Naive thymus-derived CD4-positive, alpha-beta T cell (primary cell): ENCODE measurements at places on chromosomes 1 and 21. TPM values are rescaled to one million over a fixed set of nuclear protein-coding genes. Genes with fewer than 3 reads are reported as not detected.

Gene SLC6A9
- polyA plus RNA-seq: not detected

Gene IGSF21
- polyA plus RNA-seq: not detected

DNA sequence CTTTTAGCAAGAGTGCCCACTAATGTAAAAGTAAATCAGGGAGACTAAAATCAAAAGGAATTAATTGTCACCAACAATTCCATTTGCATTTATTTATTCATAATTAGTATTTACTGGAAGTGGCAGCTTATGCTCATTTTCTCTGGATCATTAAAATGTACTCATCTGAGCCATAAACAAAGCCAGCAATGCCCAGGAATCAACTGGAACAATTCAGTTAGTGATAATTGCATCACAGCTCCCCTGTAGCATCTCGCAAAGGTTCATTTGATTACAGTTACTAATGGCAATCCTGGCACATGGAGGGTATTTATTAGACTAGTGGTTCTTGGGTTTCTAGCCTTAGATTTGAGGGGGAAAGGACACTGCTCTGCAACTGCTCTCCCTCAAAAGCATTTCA is 92.7 kb upstream of the C1orf21 start:
- no peaks in the 10 kb centered on the region for H3K27me3 ChIP-seq
- DNase-seq: no peak
- H3K4me1 ChIP-seq: no peaks in the 10 kb centered on the region
- H3K4me3 ChIP-seq: no peak overlapping the region
- H3K27ac ChIP-seq: no peak overlapping the region

DNA sequence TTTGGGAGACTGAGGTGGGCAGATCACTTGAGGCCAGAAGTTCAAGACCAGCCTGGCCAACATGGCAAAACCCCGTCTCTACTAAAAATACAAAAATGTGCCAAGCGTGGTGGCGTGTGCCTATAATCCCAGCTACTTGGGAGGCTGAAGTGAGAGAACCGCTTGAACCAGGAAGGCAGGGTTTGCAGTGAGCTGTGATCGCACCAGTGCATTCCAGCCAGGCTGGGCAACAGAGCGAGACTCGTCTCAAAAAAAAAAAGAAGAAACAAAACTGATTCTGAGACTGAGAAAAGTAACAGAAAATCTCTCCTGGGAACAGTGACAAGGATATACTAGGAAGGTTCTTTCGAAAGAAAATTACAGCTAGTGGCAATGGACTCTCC is 20.9 kb downstream of the USP48 start:
- no peaks in the 10 kb centered on the region for H3K27me3 ChIP-seq
- H3K36me3 ChIP-seq: no peaks in the 10 kb centered on the region
- H3K4me3 ChIP-seq: no peak overlapping the region
- no peak for DNase-seq
- no peaks in the 10 kb centered on the region for H3K4me1 ChIP-seq

- DNase-seq: no peak
- H3K36me3 ChIP-seq: no peaks in the 10 kb centered on the region
- no peak overlapping the region for H3K27ac ChIP-seq
Measured at GRCh38 chr1:217983051-217983375, 302.1 kb upstream of the RRP15 start.
